ENCODE measurements at places on chromosomes 5 and 9.

DNA sequence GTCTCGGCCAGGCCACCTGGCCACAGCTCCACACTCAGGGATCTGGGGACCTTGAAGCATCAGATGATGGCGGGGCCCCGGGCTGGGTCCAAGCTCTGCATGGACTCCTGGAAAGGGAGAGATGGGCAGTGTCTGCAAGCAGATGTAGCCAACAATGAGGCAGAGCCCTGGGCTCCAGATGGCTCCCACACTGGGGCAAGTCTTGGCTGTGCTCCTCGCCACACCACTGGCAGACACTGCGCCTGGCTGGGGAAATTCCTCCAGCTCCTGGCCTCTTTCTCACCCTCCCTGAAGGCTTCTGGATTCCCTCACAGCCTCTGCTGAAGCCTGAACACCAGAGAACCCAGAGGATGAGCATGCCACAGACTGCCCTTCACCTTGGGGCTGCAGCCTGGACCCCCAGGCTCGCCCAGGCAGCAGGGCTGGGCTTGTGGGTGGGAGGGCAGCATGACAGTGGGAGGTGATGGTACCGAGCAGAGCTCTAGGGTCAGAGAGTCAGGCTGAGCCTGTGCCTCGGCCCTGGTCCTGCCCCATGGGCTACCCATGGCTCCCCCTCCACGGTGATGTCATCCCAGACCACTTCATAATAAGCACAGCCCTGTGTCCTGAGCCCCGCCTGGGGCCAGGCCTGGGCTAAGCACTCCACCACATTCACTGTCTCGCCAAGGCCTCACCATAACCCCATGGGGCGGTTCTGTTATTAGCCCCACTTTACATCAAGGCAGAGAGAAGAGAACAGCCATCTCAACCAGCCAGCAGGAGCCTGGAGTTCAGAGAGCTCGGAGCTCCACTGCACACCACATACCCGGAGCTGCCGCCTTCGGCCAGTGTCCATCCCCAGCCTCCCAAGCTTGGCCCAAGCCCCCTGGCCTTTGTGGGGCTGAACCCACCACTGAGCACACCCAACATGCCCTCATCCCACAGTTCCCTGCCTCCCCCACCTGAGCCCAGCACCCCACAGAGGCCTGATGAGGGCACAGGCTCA lies 62.2 kb upstream of the ADAMTS2 start:
- DNase-seq, result no peak

- no peak for DNase-seq
Measured at GRCh38 chr5:150252489-150252888, 37.1 kb downstream of the CAMK2A start.

GRCh38 chr9:131238402-131239021 lies 37.8 kb downstream of the FAM78A start:
- DNase-seq, result no peak

DNA sequence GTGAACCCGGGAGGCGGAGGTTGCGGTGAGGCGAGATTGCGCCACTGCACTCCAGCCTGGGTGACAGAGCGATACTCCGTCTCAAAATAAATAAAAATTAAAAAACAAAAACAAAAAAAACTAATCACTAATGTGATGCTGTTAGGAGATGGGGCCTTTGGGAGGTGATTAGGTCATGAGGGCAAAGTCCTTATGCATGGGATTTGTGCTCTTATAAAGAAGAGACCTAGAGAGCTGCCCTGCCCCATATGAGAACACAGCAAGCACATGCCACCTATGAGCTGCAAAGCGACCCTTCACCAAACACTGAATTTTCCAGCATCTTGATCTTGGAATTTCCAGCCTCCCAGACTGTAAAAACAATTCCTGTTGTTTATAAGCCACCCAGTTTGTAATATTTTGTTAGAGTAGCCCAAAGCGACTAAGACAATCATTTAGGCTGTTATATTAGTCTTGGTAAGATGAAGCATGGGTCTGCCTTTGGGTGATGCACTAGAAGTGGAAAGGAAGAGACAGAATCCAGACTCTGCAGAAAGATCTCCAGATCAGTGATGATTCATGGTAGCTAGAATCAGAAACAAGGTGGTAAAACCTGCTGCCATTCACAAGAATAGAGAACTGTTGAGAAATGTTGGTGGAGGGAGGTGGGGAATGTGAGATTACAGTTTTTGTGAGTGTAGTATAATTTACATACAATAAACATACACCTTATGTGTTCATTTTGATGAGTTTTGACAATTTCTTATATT lies 26.2 kb downstream of the GPR21 start:
- no peak for DNase-seq

GRCh38 chr5:33275921-33276627 lies 164.7 kb upstream of the TARS1 start:
- peak; percentile 84 for DNase-seq

DNA sequence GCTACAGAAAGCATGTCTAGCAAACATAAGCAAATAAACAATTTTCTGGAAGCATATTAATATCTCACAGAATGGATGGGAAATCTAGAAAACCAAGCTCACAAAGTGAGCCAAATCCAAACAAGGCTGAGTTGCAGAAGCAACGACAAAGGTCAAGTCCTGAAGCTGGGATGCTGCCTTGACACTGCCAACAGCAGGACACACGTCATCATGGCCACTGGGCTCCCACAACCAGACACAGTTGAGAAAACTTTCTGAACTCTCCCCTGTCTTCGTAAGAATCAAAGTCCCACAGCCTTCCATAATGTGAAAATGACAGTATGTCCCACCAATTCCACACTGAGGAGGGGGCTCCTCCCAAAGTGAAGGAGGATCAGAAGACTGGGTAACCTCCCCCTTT lies 37.6 kb downstream of the EPB41L4A start:
- DNase-seq, result no peak

DNA sequence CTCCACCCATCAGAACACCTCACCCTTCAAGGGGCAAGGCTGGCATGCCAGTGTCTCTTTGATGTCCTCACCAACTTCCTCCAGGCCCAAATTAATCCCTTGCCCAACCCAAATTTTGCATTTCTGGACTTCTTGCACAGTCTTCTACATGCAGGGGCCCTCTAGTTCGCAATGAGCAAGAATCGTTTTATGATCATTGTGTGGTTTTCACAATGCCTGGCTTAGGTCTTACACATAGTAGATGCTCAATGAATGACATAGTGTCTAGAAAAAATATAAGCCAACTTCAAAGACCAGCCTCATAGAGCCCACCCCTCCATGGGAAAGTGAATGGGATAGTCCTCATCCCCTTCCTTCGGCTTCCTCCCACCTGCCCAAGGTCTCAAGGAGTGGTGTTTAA lies 9.8 kb upstream of the ESM1 start:
- DNase-seq, result no peak

DNA sequence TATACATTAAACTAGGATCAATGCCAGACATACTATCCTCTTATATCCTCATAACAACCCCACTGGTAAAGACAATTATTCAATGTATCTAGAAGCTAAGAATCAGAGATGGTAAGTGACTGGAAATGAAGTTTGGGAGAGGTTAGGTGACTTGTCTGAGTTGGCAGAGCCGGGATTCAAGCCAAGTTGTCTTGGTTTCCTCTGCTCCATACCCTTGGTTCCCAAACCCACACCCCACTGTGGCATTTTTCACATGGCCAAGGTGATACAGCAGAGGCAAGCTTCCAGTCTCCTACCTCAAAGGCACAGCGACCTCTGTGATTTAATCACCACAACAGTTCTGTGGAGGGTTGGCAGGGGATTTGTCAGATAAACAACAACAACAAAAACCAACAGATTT lies 34.7 kb upstream of the ADRB2 start:
- DNase-seq, result no peak

GRCh38 chr9:35711501-35712428 lies 20.2 kb downstream of the TLN1 start:
- DNase-seq, result no peak

DNA sequence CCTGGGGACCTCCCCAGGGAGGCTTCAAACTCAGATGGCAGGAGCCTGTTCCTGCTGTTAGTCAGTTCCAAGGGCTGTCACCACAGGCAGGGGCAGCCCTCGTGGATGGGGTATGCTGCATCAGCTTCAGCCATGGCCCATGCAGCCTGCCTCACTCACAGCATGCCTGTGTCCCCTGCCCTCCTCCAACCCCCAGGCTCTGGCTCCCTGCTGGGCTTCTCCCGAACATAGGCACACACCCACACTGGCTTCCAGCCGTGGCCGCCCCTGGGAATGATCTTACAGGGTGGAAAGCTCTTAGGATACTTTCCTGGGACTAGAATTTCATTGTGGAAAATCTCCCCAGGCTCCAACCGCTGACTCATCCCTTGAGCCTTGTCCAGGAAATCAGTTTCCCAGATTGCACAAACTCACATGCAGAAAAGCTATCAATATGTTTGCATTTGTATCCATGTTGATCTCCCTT lies 163.8 kb downstream of the SEC61B start:
- DNase-seq, result peak; percentile 55

- DNase-seq, result no peak
Measured at GRCh38 chr9:127279717-127280285, 15.2 kb downstream of the GARNL3 start.

- no peak for DNase-seq
Measured at GRCh38 chr9:99018653-99019052, 74.9 kb downstream of the COL15A1 start.

GRCh38 chr5:135371622-135372232 lies 27.3 kb downstream of the MACROH2A1 start:
- no peak for DNase-seq

GRCh38 chr9:27533311-27533710 lies 3.7 kb upstream of the MOB3B start:
- no peak for DNase-seq

Data from fibroblast of skin of left quadriceps (primary cell).